ENCODE measurements at places on chromosomes 5 and 9.

- DNase-seq, result no peak
Measured at GRCh38 chr5:128436749-128437188, 101.3 kb downstream of the FBN2 start.

DNA sequence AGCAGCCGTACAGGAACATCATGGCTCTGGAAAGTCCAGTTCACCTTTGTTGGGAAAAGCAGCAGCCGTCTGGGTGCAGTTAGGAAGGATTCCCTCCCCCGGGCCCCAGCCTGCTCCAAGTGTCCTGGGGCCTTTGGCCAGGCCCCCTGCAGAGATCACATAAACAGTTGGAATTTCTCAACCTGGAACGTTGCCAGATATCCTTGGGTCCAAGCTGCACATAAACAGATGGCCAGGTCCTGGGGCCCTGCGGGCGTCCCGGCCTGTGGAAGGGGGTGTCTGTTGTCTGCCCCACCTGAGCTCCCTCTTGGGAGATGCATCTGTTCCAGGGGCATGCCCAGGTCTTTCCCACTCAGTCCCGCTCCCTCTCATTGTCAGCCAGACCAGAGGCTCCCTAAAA, 92.7 kb downstream of the COL5A1 start:
- DNase-seq, result no peak

- no peak for DNase-seq
Measured at GRCh38 chr9:35552376-35552775, 52.7 kb upstream of the TESK1 start.

GRCh38 chr5:124342986-124343385, 403.5 kb downstream of the ZNF608 start:
- DNase-seq, result no peak

- no peak for DNase-seq
Measured at GRCh38 chr9:110762783-110763182, 94.2 kb downstream of the MUSK start.

DNA sequence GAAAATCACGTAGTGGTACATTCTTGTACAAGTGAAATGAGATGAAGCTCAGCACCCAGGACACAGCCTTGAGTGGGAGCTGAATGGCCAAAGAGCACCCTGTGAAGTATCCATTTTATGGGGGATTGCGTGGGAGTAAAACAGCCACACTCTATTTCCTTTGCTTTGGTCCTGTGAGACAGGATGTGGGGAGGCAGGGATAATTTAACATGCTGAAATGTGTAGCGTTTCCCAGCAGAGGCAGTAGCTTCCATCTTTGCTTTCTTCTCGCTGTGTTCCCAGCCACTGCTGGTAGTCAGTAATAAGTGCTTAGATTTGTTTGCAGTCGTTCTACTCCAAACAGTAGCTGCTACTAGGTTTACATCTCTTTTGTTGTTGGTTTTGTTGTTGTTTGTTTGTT, 4.4 kb downstream of the IL31RA start:
- DNase-seq, result peak; percentile 28

DNA sequence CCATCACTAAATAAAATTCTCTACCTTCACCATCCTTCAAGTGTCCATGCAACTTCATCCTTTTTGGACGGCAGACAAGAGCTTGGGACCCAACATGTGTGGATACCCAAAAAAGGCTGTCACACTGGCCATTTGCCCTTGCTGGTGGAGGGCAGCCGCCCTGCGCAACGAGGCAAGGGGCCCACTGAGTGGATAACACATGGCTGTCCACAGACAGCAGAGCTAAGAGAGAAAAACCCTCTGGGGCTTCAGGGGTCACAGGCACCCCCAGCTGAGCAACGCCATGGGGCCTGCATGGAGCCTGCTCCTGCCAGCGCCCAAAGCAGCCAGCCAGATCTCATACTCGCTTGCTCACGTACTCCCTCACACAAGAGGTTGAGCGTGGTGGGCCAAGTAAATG, 205.9 kb upstream of the NREP start:
- DNase-seq, result no peak

DNA sequence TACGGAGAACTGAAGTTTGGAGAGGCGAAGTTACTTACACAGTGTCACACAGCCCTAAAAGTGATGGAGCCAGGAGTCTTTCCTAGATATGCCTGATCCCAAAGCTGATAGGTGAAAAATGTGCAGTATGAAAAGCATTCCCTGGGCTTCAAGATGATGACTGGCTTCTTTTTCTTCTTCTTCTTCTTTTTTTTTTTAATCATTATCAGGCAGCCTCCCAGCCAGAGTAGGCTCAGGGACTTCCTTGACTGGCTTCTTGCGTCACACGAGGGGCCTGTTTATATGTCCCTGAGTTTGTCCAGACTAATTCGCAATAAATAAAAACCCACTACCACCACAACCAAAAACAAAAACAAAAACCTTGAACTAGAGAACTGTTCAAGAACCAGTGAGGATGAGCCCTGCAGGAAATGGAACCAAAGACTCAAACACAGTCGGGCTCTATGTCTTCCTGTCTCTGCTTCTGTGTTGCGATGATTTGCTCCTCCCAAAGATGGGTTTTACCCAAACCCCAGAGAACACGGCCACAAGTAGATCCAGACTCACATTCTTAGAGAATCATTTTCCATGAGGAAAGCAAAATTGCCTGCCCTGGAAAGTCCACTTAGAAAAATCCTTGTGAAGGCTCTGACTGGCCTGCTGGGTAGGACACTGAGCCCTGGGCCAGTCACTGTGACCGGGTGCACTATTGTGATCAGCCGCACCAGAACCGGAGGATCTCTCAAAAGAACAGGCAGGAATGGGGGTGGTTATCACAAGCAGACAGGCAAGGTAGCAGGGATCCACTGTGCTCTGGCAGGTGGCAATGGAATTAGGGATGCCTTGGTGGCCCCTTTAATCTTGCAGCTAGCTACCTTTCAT, 38.0 kb upstream of the ADAM19 start:
- peak; percentile 34 for DNase-seq

DNA sequence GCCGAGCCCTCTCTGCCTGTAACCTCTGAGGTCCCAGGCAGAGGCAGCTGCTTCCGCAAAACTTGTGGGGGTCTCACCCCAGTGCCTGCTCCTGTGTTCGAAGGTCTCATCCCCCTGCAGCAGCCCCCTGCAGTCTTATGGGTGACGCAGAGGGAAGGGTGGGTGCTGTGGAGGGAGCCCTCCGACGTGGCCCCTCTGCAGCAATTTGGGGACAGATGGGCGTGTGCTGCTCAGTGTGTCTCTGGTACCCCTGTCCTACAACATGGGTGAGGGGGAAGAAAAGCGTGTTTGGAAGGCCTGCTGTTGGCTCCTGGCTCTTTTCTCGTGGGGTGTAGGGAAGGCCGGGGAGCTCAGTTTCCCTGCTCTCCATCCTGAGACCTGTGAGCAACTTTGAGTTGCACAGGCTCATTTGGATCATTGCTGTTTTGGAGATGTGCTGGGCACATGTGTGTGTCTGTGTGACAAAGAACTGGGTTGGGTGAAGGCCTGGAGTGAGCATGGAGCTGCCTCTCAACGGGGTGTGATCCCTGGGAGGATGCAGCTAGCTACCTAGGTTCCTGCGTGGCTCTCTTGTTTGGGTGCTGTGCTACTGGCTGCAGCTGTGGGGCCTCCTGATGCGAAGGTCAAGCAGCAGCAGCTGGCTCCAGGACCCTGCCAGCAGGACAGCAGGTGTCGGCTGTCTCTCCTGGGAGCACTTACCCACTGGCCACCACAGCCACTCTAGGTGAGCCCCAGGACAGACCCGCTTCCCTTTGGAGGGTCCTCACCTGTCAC, 179.6 kb upstream of the PITX1 start:
- peak; percentile 3 for DNase-seq

- no peak for DNase-seq
Measured at GRCh38 chr5:1053391-1054017, 44.9 kb downstream of the NKD2 start.

DNA sequence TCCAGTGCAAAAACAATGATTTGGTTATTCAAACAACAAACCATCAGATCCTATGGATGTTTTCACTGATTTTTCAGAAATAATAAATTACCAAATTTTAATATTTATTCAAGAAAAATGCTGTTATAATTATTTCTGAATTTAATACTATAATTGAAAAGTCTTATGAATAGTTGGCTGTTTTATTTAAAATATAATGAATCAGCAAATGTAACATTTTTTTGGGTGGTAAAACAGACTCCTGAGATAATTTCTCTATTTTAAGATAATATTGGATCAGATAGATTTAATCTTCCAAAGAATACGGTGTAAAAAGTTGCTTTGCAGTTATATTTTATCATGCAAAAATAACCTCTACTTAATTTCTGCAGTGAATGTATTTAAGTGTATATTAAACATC, 5.3 kb upstream of the GOLGA1 start:
- no peak for DNase-seq

DNA sequence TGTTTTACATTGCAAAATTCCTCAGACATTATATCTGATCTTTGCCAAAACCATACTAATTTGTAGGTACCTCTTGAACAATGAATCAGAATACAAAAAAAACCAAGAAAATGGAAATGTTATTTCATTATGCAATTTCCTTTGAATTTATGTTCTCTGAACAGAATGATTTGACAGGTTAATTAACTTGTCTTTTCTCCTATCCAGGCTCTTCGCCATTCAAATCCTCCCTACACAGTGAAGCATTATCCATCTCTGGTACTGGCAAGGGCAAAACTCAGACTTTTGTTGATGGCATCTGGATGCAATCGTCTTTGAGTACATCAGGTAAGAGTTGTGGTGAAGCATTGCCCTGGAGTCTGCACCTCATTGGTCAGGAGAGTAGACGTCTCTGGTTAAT, 655.7 kb upstream of the ITGA1 start:
- no peak for DNase-seq

GRCh38 chr5:113153512-113154097, 177.0 kb downstream of the DCP2 start:
- no peak for DNase-seq

GRCh38 chr5:169301386-169301934, 521 bp upstream of the SLIT3 start:
- DNase-seq, result no peak

- DNase-seq, result no peak
Measured at GRCh38 chr5:157713830-157714595, 17.2 kb upstream of the THG1L start.

DNA sequence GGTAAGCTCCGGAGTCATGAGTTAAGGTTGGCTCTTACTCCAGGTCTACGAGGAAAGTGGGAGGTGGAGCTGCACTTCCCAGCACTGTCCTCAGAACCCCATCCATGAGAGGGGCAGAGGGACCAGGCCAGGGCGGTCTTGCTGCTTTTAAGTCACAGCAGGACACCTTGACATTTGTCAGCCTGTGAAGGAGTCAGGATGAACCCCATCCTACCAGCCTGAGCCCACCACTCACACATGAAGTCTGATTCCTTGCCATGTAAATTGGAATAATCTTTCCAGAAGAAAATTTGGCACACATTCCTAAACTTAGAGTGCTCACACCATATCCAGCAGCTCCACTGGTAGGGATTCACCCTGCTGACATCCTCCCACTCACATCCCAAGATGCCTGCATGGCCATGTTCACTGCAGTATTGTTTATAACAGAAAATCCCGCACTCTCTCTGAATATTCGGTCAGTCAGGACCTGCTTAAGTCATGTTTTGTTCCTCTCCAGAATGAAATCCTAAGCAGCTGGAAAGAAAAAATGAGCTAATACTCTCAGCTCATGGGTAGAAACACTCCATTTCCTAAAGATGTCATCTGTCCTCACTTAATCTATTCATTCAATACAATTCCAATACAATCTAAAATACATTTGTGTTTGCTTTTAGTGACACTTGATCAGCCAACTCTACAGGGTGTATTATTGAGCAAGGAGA, 79.3 kb upstream of the COL5A1 start:
- peak; percentile 5 for DNase-seq

- no peak for DNase-seq
Measured at GRCh38 chr9:88197781-88198340, 59.6 kb upstream of the SPATA31C2 start.

- no peak for DNase-seq
Measured at GRCh38 chr9:70091103-70091502, 47.5 kb downstream of the MAMDC2 start.

DNA sequence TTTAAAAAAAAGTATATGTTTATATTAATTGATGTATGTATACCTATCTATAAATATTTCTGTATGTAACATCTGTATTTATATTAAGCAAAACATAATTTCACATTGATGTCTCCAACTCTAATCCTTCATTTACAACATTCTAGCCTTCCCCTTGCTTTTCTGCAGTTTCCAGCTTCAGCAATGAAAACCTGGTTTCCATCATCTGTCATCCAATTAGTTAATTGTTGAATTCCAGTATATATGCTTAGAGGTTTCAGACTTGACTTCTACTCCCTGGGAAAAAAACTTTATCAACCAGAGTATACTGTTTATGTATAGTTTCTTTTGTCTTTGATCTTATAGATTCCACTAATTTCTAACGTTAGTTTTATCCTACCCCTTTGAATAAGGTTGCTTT, 38.4 kb downstream of the NMUR2 start:
- DNase-seq, result no peak

GRCh38 chr5:176548967-176549444, at the start of gene CDHR2:
CDHR2 (plus strand) TSS chr5:176549342; CDS start chr5:176565353, 16,011 bp downstream.
- no peak for DNase-seq

DNA sequence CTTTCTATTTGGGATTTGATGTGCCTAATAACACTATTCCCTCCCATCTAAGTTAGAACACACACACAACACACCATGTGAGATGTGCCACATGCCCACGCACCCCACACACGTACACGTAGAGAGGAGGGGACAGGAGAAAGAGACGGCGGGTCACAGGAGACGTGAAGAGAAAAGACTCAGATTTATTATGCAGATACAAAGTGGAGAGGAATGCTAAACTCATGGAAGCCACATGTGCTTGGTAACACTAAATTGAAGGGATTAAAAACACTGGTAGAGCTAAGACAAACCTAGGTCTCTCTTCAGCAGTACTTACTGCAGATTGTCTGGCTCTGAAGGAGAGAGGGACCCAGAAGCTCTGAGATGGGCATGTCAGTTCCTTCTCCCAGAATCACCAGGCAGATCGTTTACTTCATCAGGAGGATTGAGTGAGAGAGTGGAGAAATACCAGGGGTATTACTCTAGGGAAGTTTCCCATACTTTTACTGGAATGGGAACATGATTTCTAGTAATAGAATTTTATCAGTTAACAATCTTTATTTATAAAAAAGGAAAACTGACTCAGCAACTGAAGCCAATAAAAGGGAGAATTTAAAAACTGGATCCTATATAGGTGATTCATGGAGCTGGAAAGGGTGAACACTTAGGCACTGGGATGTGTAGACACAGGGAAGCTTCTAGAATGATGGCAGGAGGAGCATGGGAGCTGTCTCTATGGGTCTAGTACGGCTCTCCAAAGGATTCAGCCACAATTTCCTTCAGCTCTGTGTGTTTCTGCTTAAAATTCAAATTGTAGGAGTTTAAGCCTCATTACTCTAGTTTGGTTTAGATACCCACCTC, 139.4 kb downstream of the MACIR start:
- DNase-seq, result no peak

GRCh38 chr9:84493284-84493947, 152.9 kb upstream of the SLC28A3 start:
- no peak for DNase-seq

DNA sequence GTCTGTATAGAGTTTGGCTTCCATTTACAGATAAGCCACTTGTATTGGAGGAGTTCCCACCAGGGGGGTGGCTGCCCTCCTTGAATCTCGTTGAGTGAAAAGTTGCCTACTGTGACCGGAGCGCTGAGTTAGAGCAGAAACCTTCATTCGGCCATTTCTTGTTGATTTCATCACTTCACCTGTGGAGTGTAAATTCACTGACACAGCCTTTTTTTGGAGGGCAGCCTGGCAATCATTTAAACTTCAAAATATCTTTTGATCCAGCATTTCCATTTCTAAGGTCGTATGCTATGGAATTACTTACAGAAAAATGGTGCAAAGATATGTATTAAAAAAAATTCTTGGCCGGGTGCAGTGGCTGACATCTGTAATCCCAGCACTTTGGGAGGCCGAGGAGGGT, 40.8 kb downstream of the PRRC2B start:
- no peak for DNase-seq

Data from activated CD4-positive, alpha-beta memory T cell treated with anti-CD3 and anti-CD28 coated beads for 36 hours (primary cell).